HEK293T (cell line): ENCODE measurements at places on chromosomes 7 and 10.

DNA sequence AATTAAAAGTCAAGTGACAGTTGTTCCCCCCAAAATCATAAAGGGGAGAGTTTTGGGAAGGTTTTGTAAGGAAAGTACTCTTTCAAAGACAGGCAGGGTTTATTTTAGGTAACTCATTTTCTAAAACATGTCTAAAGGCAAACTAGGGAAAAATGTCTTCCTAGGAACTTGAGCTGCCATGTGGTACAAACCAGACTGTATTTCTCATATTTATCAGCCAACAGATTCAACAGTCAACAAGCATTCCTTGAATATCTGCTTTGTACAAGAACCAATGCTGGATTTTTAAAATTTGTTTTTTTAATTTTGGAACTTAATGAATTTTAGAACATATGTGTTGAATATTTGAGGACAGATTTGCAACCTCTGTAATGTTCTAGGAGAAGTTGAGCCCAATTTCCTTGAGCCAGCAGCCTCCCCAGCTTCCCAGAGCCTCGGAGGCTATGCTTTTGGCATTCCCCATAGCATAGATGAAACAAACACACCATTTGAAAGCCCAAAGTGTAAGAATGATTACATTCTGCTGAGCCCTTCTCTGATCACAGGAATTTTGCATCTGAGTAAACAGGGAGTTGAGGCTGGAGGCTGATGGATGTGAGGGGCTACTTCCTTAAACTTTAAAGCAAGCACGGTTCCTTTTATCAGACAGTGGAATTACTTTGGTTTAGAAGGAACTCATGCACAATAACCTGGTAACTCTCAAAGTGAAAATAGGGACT, 345.1 kb downstream of the RNLS start:
- DNase-seq = no peak

DNA sequence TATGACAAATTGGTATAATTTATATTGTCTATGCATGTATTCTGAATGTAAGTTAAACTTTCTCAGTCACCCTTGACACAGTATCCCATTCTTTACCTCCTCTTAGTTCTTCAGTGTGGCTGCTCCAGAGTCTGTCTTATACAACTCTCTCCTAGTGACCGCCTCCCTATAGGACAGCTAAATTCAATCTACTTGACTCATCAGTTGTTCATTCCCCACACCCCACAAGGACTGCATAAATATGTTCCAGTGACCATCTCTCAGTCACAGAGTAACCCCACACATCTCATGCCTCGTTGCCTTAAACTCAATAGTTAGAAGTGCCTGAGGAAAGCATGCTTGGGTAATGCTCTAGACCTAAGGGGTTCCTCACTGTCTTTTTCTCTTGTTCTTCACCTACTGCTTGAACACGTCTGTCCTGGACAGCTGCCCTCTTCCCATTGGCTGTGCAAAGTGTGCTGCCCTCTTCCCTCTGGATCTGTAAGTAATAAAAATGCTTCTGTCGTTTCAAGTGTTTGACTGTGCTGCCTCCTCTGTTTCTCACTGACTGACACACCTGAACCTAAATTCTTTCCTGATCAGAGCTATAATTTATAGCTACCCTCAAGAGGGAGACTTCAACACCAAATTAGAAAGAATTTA, 494.6 kb upstream of the GRM3 start:
- no peak for DNase-seq

GRCh38 chr10:49748006-49748405, 14.1 kb downstream of the OGDHL start:
- no peak for DNase-seq

DNA sequence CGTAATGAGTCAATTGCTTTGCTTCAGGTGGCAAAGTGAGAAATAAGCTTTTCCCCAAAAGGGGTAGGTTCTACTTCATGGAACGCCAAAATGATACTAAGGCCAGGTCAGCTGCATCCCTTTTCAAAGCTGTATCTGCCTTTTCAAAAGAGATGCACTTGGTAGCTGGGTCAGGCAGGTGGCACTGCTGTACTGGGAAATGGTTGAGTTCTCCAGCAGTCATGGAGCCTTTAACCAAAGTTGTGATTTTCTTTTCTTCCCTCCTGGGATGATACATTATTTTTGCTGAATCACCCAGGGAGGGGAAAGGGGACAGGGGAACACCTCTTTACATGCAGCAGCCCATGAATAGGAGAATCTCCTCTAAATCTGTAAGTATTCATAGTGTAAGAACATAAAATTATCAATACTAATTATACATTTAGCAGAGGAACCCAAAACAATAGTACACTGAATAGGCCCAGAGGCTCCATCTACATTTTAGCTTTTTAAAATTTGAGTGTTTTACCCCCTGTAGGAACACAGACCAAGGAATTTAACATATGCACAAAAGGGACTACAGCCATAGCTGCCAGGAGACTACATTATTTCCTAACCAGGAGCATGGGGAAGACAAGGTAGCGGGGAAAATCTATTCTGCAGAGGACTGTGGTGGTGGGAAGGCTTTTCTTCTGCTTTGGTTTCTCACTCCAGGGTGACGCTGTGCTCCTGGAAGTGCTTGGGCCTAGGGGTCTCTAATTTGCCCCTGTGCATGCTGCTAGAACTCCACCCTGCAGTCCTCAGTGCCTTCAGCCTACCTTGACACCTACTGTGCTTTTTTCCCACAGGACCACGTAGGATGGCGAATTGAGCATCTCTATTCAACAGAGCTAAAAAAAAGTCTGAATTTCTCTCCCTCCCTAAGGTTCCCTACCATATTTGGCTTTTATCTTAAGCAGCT, 6.4 kb upstream of the GPR22 start:
- DNase-seq = peak; percentile 54

- DNase-seq = no peak
These were observed 29.0 kb downstream of the SND1 start for GRCh38 chr7:127680983-127681382.

DNA sequence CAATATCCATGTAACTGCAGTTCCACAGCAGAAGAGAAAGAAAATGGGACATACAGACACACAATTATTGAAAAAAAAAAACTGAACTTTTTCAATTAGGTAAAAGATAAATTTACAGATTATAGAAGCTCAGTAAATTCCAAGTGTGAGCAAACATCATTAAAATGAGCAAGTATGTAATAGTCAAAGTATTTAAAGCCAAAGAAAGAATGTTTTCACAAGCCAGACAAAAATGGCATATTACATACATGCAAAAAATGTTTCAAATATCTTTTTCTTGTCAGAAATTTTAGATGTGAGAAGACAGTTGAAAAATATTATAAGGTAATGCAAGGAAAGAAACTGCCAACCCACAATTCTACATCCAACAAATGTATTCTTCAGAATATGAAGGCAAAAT, 150.2 kb upstream of the AKR1E2 start:
- no peak for DNase-seq

DNA sequence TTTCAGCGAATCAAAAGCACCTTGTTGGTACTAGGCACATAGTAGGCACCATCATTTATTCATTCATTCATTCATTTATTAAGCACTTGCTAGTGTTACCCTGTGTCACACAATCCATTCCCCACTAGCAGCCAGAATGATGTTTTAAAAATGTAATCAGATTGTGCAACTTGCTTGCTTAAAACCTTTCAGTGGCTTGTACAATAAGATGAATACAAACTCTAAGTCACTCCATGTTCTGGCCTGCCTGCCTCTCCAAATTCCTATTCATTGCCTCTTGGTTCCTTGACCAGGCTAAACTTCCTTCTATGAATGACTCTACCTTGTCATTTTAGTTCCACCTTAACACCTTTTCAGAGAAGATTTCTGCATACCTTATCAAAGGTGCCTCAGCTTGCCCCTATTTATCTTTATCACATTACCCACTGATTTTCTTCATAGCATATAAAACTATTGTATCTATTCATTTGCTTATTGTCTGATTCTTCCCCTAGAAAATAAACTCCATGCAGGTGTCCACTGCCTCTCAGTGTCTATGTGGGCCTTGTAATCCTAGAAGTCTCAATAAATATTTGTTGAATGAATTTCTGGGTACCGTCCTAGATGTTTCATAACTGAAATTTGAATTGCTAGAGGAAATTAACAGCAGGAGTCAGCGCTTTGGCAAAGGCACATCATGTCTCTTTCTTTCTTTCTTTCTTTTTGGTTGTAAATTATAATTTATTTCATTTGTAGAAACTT, 169.5 kb downstream of the TMEM26 start:
- no peak for DNase-seq

- no peak for DNase-seq
These were observed 532.2 kb upstream of the CNTNAP2 start for GRCh38 chr7:145584401-145584800.

DNA sequence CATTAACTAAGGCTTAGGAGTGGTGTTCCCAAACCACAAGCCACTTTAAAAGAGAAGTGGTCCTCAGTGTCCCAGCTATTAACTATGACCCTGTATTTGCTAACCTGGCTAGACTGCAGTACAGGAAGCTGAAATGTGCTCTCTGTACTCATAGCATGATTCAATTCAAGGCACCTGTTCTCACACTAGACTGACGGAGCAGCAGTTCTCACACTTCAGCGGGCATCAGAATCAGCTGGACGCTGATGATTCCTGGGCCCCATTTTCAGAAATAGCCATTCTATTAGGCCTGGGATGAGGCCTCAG, 24.5 kb upstream of the MSRB2 start:
- DNase-seq = no peak

DNA sequence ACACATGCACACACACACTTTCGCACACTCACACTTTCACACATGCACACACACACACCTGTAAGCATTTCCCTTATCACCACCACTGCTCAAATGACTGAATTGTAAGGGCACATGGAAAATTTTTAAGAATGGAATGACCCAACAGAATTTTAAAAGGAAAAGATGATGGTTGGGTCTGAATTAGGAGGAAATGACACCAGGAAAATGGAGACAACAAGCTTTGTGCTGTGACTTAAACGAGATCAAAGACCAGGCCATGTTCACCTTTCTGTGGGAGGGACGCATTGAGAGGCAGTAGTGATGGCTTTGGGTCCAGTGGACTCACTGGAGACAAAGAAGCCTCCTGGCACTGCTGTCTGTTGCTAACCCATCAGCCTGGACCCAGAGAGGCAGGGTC, 16.7 kb upstream of the C10orf71 start:
- DNase-seq = no peak

GRCh38 chr10:101961591-101962498, 94.1 kb downstream of the ARMH3 start:
- no peak for DNase-seq

DNA sequence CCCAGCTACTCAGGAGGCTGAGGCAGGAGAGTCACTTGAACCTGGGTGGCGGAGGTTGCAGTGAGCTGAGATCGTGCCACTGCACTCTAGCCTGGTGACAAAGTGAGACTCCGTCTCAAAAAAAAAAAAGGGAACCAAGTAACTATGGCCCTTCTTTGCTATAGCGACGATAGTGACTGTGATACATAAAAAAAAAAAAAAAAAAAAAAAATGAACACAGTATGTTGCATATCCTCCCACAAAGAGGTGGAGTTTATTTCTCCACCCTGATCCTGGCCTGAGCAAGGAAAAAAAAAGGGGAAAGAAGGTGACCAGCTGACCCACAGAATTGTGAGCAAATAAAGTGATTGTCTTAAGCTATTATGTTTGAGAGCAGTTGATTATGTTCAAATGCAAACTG, 42.3 kb upstream of the STEAP1B start:
- no peak for DNase-seq

DNA sequence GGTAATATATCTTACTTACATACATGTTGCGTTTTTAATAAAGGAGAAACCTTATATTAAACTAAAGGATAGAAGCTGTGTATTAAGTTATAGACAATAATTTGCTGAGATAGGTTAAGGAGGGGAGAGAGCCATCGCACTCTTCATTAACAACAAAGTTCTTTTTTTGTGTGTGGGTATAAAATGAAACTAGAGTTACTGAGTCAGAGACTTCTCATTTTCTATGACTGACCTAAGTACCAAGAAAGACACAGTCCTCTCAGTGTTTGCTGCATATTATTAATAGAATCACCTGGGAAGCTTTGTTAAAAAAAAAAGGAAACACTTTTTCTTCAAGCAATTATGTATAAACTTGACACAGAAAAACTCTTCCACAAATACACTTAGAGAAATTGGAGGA, 31.4 kb downstream of the FEZF1 start:
- no peak for DNase-seq

DNA sequence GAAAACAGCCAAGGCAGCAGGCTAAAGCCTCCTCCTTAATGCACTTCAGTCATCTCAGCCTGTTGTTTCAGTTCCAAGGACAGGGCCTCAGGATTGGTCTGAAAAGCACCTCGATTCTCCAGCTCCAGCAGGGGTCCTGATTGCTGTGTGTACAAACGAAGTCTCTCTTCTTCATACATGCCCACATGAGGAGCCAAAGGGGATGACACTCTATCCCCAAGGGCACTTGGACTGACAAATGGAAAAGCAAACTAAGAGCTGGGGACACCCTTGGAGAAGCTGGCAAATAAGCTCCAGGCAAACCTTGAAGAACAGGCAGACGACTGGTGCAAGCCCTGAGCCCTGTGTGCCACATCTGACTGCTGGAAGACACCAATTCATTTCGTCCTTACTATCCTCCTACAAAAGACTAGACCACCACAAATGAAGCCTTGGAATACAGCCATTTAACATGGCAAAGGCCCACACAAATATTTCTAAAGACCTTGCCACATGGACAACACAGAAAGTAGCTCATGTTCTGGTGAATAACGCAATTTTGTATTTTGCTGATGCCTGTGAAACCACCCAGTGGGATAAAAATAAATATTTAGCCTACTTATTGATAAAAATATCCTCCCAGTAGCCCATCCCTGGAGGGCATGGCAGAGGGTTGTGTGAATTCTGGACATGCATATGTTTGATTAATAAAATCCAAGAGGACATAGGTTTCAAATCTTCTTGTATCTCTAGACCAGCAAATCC, 61.9 kb downstream of the PARD3 start:
- no peak for DNase-seq
